ENCODE measurements at places on chromosomes 2 and 18.

GRCh38 chr2:241458687-241459086 is 49.7 kb downstream of the STK25 start:
- no peak for DNase-seq

DNA sequence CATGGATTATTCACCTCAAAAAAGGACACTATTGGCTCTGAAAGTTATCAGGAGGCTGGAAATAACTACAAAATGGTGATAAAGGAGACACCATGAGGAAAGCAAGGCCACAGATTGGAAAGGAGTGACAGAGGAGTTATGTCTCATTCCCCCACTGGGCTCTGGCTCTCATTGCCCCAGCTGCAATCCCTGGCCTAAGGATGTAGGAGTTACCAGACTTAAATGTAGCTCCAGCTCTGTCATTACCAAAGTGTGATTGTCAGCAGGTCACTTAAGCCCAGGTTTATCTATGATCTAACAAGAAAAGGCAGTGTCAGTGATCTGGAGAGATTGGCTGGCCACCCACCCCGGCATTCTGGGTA is 1228.2 kb upstream of the DDX18 start:
- DNase-seq: no peak

DNA sequence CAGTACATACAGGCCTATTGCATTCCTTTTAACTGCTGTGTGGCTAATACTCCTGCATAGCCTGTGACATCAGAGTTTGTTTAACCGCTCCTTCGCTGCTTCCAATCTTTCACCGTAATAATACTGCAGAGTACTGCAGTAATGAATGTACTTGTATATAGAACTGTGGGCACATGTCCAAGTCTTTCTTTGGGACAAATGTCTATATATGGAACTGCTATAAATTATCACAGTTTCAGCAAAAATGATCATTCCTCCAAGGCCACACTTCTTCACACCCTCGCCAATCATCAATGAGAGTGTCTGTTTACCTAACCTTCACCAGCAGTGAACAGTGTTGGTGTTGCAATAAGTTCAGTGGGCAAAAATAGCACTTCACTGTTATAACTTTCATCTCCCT is 230.4 kb downstream of the SP3 start:
- no peak for DNase-seq

GRCh38 chr18:28175150-28175929 is 1.6 kb downstream of the CDH2 start:
- DNase-seq: no peak

GRCh38 chr2:161122772-161123530 is 37.3 kb upstream of the TANK start:
- peak; percentile 21 for DNase-seq

GRCh38 chr2:232550354-232551249 is at the start of the genes EIF4E2 and TIGD1:
EIF4E2 (plus strand) TSS chr2:232550689; CDS start chr2:232550725, 36 bp downstream.
TIGD1 (minus strand) TSS chr2:232550557; CDS start chr2:232549882, 675 bp downstream.
- peak; percentile 85 for DNase-seq

DNA sequence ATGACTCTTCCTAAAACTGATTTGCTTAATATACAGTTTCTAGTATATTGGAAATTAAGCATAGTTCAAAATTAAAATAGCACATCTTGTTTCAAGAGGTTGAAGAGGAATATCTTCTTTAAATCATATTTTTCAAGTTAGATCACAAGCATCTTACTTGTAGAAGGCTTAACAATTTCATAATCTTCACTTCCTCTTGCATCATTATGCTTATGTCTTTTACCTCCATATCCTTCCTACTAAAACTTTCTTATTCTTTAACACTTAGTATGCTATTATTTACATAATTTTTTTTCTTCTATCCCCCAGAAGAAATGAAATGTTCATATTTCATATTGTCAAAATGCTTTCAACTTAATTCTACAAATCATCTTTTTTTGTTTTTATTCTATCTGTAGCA is 1354.9 kb upstream of the TMEFF2 start:
- no peak for DNase-seq

DNA sequence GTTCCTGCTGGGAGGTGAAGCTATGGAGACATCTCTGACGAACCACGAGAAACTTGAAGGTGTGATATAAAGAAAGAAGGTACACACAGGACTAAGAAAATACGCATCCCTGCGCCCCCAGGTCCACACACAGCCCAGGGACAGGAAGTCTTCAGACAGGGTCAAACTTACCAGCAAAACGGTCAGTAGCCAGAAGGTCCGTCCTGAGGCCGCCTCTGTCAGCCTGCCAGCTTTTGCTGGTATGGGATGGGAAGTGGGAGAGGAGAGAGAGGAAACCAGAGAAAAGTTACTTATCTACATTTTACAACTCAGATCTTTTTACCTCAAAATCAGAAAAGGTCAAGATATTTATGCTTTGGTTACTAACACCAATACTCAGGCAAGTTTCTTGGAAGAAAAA is 47.2 kb downstream of the HDLBP start:
- DNase-seq: no peak

DNA sequence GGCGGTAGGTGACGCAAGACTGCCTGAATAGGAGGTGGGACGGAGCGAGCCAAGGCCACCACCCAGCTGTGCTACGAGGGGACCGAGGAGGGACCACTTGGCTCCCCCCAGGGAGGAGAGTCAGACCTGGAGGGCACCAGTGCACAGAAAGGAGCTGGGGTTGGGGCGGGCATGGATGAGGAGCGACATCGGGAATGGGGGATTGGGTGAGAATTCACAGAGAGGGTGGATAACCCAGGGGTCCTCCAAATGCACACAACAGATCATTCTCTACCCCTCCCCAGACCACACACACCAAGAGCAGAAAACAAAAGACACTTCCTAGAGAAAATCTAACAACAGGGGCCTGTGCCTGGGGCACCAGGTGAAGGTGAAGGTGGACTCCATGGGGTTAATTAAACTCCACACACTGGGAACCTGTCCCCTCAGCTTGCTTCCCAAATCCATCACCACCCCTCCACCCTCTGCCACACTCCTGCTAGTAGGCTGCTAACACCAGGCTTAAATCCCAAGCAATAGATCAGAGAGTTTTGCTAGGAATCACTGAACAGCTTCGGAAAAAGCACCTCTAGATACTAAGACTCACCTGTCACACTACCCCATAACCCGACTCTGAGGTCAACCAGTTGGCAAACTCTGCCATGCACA is 274.6 kb downstream of the EIPR1 start:
- no peak for DNase-seq

- DNase-seq: no peak
Measured at GRCh38 chr18:80227472-80227871, 19.8 kb downstream of the PARD6G start.

GRCh38 chr2:159201360-159202063 is 85.0 kb downstream of the WDSUB1 start:
- no peak for DNase-seq

GRCh38 chr2:239308661-239309397 is 92.0 kb downstream of the HDAC4 start:
- DNase-seq: no peak

Measured in hematopoietic multipotent progenitor cell treated with erythropoietin and hydrocortisone succinate and interleukin-3 and kit ligand, for 15 days (in vitro differentiated cells).